ENCODE measurements at places on chromosomes 12 and 14.

DNA sequence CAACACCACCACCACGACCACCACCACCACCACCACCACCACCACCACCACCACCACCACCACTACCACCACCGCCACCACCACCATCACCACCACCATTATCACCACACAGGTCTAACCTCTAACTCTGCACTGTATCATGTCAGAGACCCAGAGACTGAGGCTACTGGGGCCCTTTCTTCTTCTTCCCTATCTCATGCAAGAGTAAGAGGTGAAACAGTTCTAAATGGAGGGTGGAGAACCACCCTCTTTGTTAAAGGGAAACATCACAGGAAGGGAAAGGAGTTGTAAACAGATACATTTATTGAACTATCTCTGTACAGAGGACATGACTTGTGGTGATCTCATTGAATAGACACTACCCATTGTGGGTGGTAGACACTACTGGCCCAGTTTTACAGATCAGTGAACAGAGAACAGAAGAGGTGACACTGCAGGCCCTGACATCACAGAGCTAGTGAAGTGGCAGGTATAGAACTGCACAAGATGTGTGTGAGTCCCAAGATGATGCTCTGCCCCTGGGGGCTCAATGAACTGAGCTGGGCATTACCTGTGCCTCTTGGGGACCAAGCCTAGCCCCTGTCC, 91.6 kb downstream of the FOXN3 start:
- no peak for DNase-seq

- no peak for DNase-seq
These were observed 465.8 kb downstream of the CCER1 start for GRCh38 chr12:90489141-90489540.

DNA sequence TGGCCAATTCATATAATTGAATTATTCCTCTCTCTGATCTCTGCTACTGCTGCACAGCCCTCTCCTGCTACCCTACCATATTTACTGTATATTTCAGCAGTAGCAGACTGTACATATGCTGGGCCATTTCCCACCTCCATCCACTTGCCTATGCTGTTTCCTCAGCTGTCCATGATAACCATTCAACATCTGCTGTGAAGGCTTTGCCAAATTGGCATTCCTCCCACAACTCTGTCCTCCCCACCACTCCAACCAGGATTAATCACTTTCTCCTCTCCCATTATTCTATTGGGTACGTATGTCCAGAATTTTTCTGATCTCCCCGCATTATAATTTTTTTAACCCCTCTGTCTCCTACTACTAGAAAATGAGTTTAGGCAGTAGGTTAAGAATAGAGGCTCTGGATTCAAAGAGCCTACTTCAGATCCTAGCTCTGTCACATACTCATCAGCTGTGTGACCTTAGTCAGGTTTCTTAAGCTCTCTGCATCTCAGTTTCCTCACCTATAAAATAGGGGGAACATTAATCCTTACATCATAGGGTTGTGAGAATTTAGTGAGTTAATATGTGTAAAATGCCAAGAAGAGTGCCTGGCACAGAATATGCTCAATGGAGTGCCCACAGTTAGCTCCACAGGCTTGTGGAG, 123.3 kb downstream of the KICS2 start:
- DNase-seq, result no peak

DNA sequence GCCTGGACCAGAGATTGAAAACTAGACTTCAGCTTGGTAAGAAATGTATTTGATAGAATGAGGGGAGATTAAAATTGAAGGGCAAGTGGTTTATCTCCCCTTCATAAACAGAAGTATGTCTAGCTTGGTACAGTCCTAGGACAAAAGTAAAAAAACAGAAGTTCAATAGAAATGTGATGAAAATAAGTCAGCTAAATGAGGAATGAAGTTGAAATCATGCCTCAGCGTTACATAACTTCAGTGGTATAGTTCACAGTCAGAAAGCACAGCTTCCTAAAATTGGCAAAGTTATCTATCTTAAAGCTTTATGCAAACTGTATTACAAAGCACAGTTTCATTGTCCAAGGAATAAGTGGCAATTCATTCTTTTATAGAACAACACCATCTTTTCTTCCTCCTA, 90.2 kb upstream of the SYT10 start:
- no peak for DNase-seq

GRCh38 chr12:129071362-129071761, 218.1 kb downstream of the GLT1D1 start:
- no peak for DNase-seq

- DNase-seq, result peak; percentile 59
These were observed 82.8 kb downstream of the BORCS5 start for GRCh38 chr12:12439636-12440035.

GRCh38 chr12:63844391-63845341, at the start of gene SRGAP1:
Gene SRGAP1 (plus strand): TSS chr12:63844700. CDS start chr12:63844817, 117 bp downstream.
- peak; percentile 19 for DNase-seq

GRCh38 chr12:81811778-81812125, 52.6 kb upstream of the PPFIA2 start:
- no peak for DNase-seq

GRCh38 chr14:27065886-27066285, 468.1 kb upstream of the NOVA1 start:
- DNase-seq, result no peak

- no peak for DNase-seq
These were observed 22.2 kb downstream of the ZNF664 start for GRCh38 chr12:123995023-123995748.

GRCh38 chr12:127238107-127238506, 1028.9 kb upstream of the TMEM132C start:
- no peak for DNase-seq

DNA sequence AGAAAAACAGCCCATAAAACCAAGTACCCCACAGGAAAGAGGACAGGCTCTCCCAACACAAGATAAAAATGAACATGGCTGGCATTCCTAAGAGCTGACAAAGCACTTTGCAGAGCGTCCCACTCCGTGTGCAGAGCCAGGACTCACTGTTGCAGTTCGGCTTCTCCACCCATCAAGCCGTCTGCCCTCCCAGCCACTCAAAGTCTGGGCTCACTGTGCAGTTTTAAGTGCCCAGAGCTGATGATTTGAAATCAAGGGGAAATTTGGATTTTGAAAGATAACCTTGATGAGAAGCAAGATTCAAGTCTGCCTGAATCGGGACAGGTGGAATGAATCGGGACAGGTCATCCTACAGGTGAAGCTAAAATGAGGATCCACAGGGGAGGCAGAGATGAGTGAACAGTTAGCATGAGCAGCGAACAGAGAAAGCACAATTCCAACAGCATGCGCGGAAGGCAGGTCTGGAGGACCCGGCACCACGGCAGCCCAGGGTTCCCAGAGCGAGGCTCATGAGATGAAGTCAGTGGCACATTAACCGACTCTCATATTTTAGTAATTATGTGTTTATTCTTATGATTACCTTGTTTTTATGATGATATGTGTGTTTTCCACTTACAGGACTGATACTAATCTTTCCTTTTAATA, 39.8 kb upstream of the GPR68 start:
- no peak for DNase-seq

GRCh38 chr12:117818400-117818799, 150.4 kb downstream of the KSR2 start:
- no peak for DNase-seq

- DNase-seq, result no peak
These were observed 1.4 kb downstream of the TMTC2 start for GRCh38 chr12:82688035-82688501.

DNA sequence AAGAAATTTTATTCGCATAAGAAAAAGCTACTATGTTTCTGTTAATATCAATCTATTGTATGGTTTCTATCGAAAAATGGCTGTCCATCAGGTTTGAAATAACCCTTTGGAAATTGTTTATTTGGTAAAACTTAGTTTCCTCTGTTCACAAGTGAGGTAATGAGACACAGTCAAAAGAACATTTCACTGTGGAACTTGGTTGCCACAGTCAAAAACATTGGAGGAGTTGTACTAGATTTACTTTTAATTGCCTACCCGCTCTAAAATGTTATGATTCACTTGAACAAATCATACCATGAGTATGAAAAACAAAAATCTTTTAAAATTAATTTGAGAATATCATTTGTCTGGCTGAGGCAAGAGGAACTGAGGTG, 46.5 kb downstream of the ITPR2 start:
- DNase-seq, result no peak

GRCh38 chr12:53551889-53552291, 44.6 kb upstream of the NPFF start:
- no peak for DNase-seq

DNA sequence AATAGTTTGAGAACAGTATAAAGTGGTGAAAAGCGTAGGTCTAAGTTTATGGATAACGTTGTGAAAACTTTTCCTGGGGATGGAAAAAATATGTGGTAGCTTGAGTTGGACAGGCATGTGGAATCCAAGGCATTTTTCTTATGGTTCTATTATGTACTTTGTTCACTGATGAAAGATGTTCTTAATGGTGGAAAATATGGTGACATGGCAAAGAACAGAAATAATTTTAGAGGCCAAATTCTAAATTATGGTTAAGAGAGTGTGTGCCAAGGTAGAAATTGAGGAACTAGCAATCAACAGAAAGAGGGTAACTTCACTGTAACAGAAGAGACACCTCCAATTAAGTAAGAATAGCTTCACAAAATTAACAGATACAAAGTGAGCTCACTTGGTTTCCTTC, 427.8 kb downstream of the SLC6A15 start:
- DNase-seq, result no peak

- no peak for DNase-seq
These were observed 169.2 kb upstream of the PLXNC1 start for GRCh38 chr12:93979189-93979588.

DNA sequence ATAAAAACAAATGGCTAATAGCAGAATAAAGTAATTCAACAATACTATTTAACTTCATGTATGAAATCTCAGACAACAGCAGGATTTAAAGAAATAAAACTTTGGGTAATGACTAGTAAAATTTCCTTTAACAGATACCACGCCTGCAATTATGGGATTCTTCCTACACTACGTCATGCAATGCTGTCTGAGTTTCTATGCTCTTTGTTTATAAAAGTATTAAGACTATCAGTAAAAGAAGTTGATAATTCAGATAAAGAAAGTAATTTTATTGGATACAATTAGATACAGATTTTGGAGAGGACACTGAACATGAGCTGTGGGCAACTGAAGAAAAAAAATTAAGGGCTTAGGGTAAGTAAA, 308.4 kb upstream of the LRFN5 start:
- no peak for DNase-seq

GRCh38 chr12:4230526-4230925, 43.0 kb upstream of the CCND2 start:
- no peak for DNase-seq

- DNase-seq, result no peak
These were observed 235.8 kb downstream of the KSR2 start for GRCh38 chr12:117732761-117733548.

GRCh38 chr12:103691063-103691462, 104.0 kb downstream of the STAB2 start:
- no peak for DNase-seq

DNA sequence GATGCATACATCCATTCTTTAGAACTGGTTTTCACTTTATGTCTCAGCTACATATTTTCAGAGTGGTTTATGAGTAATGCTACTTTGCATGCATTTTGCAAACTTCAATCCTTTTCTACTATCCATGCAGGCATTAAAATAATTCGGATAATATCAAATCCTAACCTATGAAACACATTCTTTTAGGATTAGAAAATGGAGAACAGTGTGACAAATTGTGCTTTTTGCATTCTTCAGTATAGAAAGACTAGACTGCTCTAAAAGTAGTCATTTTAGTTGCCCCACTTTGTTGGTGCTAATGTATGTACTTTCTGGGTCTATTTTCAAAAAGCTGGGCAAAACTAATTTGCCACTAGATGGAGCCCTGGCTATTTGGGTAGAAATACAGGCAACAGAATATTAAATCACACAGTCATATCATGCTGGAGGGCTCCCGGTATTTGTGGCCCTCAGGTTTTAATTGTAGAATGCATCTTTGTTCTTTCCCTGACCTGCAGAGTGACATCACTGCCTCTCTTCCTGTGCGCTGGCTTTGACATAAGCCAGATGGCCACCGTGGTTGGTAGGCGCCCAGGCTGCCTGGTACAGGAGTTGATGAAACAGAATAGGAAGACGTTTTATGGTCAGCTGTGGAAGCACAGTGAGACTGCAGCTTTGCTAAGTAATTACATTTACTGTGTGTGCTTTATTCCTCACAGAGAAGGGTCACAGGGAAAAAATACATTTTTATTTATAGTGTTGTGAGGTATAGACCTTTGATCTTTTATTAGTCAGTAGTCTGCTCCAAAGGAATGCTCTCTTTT, 28.1 kb downstream of the MSRB3 start:
- no peak for DNase-seq

GRCh38 chr14:51811706-51812105, 48.7 kb upstream of the GNG2 start:
- DNase-seq, result no peak

DNA sequence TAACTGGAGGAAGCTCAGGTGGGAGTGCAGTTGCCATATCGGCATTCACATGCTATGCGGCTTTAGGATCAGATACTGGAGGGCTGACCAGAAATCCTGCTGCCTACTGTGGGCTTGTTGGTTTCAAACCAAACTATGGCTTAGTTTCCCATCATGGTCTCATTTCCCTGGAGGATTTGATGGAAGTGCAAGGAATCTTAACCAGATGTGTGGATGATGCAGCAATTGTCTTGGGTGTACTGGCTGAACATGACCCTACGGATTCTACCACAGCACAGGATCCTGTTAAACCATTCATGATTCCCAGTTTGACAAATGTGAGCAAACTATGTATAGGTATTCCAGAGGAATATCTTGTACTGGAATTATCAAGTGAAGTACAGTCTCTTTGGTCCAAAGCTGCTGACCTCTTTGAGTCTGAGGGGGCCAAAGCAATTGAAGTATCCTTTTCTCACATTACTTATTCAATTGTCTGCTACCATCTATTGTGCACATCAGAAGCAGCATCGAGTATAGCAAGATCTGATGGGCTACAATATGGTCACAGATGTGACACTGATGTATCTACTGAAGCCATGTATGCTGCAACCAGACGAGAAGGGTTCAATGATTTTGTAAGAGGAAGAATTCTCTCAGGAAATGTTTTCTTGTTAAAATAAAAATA, 42.9 kb downstream of the RALGAPA1 start:
- no peak for DNase-seq

DNA sequence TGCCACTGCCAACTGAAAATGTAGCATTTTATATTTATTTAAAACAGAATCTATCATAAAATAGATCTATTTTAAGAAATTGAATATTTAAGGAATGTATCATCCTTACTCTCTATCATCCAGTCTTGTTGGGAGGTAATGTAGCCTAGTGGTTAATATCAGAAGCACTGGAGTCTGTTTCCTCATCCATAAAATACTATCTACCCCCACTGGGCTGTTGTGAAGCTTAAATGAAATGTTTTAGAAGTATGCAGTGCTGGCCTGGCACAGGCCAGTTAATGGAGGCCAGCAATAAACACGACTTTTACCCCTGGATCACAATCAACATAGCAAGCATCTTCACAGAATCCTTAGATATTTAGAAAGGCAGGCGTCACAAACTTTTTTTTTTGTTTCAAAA, 188.0 kb downstream of the CAND1 start:
- no peak for DNase-seq
